ENCODE measurements at places on chromosomes 4 and X.
A peak's percentile ranks its signal among the peaks of the same experiment; 100 is the strongest.

DNA sequence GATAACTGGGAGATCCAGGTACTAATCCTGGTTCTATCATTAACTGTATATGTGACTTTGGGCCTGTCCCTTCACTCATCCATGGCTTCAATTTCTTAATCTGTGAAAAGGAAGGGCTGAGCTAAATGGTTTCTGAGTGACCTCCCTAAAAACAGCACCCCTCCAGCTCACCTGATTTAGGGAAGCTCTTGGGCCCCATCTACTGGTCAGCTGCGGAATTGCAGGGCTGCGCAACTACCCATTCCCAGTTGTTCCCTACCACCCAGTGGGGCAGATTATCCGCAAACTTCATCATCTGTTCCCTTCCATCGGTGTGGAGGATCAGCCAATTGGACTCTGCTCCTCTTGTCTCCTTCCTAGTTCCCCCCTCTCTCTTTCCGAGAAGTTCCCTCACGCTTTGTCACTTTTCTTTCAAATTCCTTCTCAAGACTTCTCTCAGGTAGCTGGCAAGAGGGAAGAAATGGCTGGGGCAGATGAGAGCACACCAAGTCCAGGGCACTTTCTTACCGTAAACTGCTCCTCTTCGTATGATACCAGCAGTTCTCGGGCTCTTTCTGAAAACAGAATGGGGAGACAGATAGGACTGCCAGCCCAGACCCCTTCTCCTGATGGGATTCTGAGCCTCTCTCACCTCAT, 5.8 kb downstream of the LAS1L start:
- peak; percentile 30 for DNase-seq

DNA sequence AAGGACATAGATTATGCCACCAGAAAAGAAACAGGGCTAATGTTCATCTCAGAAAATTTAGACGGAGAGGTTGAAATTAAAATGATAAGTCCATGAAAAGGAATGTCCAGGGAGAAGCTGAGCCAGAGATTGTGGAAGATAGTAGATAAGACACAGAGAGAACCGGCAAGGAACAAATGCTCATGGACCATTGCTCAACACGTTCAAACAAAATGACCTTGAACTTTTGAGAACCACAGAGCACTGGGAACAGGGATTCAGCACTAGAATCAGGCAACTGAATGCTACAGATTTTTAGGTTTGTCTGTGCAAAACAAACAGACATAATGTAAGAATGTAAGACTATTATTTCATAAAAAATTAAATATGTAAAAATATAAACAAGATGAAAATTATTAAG, 206.3 kb downstream of the PDGFC start:
- DNase-seq, result no peak

DNA sequence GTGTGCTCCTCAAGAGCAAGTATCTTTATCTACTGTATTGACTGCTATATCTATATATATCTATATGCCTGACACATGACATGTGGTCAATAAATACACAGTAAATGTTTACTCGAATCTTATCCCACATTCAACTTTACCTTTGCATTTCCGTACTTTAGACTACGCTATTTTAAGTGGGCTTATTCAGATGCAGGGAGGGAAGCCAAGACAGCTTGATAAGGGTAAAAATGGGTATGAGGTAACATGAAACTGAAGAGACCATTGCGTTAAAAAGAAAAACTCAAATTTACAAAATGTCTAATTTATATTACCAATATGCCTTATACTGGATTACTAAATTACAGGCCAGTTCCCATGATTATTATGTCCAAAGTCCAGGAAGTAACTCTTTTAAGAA, 17.8 kb downstream of the SEPSECS start:
- DNase-seq, result no peak

DNA sequence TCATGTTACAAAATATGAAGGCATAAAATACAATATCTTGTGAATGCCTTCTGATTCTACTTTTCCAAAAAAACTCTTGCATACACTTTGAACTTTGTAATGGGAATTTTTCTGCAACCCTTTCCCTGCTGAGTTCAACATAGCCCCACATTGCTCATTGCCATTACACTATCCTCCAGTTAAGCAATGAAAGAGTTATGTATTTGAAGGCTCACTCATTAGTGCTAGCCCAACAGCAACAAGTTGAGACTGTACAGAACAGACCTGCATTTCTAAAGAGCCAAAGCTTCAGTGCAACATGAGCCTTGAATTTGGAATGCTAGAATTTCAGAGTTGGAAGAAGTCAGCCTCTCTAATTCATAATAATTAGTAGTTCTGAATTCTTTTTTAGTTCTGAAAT, 44.4 kb upstream of the STAG2 start:
- no peak for DNase-seq

GRCh38 chr4:169567916-169568315, 44.5 kb downstream of the NEK1 start:
- no peak for DNase-seq

- DNase-seq, result no peak
These were observed 455.7 kb downstream of the BCOR start for GRCh38 chrX:39642071-39642470.

DNA sequence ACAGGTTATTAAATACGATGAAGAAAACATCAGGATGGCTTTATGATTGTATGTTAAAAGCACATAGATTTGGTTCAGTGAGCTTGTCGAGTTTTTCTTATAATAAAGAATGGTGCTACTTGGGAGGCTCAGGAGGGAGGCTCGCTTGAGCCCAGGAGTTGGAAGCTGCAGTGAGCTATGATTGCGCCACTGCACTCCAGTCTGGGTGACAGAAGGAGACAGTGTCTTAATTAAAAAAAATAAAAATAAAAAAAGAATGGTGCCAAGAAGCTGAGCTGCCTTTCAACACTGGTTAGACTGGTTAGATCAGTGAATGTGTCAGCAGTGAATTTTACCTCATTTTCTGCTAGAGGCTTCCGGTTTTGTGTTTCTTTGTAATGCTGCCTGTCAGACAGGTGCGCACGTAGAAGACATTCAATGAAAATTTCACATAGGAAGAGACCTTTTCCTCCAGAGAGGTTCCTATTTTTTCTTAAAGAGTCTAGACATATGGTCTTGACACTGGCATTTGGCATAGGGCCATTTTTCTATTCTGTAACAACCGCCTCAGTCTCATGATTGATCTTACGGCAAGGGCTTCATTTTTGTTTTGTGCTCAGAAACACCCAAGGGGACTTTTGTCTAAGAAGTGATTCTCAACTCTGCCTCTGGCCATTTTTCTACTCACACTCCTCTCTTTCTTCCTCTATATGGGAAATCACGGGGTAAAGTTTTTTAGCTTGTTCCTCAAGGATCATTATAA, 15.0 kb upstream of the ARSF start:
- no peak for DNase-seq

- no peak for DNase-seq
These were observed 168.7 kb upstream of the TBC1D9 start for GRCh38 chr4:140924761-140925392.

- DNase-seq, result peak; percentile 7
These were observed 98.3 kb upstream of the CXXC4 start for GRCh38 chr4:104593019-104593418.

- no peak for DNase-seq
These were observed 455.4 kb downstream of the PCDH18 start for GRCh38 chr4:137076908-137077307.

- DNase-seq, result no peak
These were observed 7.4 kb downstream of the ARHGAP10 start for GRCh38 chr4:147739239-147739823.

DNA sequence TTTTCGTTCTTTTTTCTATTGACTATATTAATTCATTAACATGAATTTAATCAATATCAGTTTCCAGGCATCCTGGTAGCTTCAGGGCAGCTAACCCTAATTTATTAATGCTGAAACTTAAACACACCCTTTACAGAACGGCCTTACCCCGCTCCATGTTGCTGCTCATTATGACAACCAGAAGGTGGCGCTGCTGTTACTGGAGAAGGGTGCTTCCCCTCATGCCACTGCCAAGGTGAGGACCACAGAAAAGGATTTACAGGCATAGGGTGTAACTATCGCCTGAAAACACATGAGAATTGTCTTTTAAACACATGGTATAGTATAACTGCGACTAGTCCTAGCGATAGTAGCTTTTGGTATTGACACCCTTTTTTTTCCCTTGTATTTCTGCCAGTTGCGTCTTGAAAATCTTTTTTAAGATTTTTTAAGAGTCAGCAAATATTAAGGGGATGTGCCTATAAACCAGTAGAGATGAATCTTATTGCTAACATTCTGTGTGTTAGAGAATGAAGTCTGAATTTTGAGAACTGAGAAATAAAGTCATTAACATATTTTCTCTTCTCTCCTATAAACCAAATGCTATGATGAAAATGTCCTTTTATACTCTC, 229.0 kb downstream of the ANK2 start:
- peak; percentile 83 for DNase-seq

GRCh38 chr4:27182211-27182610, 321.6 kb downstream of the STIM2 start:
- DNase-seq, result no peak

DNA sequence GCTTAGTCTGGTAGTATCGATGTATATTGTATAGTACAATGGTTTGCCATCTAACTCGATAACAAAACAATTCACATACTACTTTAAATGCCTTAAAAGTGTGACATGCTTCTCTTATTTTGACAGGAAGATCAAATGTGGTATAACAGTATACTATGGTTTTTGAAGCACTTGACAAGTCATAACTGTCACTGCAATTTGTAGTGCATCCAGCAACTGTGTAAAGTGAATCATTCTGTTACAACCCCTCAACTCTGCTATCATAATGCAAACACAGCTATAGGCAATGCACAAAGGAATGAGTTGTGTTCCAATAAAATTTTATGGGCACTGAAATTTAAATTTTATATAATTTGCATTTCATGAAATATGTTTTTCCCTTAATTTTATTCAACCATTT, 14.0 kb downstream of the RAP1GDS1 start:
- DNase-seq, result no peak

GRCh38 chrX:96776966-96777365, 92.3 kb downstream of the DIAPH2 start:
- DNase-seq, result peak; percentile 19

- peak; percentile 48 for DNase-seq
These were observed 204.8 kb upstream of the LDB2 start for GRCh38 chr4:17103231-17103630.

GRCh38 chr4:152973629-152974467, 37.7 kb downstream of the FHDC1 start:
- DNase-seq, result no peak

DNA sequence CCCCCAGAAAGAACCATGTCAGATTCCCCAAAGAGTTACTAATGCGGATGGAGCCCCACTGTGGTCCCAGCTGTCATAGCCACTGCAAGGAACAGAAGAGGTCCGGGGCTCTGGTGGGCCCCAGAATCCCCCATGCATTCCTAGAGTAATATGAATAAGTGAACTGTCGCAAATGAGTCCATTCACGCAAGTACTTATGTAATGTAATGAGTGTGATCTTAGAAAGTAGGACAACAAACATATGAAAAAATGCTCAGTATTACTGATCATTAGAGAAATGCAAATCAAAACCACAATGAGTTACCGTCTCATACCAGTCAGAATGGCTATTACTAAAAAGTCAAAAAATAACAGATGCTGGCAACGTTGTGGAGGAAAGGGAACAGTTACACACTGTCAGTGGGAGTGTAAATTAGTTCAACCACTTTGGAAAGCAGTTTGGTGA, 141.5 kb upstream of the RBPJ start:
- DNase-seq, result no peak

GRCh38 chrX:101219864-101220346, 319 bp downstream of the DRP2 start:
- no peak for DNase-seq

GRCh38 chr4:48299560-48299959, 29.9 kb upstream of the TEC start:
- no peak for DNase-seq

GRCh38 chr4:3441501-3442459, at the start of gene HGFAC:
TSS of gene HGFAC (plus strand) at chr4:3441968. CDS start at chr4:3442002, 34 bp downstream.
- DNase-seq, result no peak

- DNase-seq, result peak; percentile 9
These were observed 52.4 kb downstream of the PHOX2B start for GRCh38 chr4:41696131-41696530.

DNA sequence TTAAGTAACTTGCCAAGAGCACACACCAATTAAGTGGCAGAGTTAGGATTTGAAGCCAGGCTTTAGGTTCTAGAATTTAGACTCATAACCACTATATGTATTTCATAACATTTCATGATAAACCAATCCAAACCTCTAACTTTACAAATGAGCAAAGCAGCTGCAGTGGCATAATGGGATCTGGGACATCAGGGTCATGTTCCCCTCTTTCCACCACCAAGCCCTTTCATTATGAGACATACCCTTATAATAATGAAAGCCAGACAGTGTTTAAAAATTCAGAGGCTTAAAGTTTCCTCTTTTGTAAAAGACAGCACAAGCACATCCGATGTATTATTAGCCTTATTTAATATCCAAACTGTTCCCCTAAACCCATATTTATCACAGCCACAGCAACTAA, 28.3 kb upstream of the AMELX start:
- DNase-seq, result no peak

DNA sequence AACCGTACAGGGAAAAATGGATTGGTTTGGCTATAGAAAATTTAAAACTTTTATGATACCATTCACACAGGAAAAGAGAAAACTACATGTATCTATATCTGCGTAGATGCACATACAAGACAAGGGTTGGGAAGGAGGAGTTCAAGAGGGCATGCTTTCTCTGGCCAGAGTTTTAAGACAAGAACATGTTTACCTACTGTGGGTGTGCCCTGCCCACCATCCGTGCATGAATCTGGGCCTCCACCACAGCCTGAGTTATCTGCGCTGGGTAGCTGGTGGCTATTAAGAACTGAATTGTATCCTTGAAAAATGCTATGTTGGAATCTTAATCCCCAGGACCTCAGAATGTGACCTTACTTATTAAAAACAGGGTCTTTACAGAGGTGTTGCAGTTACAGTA, 151.6 kb downstream of the AASDH start:
- no peak for DNase-seq

DNA sequence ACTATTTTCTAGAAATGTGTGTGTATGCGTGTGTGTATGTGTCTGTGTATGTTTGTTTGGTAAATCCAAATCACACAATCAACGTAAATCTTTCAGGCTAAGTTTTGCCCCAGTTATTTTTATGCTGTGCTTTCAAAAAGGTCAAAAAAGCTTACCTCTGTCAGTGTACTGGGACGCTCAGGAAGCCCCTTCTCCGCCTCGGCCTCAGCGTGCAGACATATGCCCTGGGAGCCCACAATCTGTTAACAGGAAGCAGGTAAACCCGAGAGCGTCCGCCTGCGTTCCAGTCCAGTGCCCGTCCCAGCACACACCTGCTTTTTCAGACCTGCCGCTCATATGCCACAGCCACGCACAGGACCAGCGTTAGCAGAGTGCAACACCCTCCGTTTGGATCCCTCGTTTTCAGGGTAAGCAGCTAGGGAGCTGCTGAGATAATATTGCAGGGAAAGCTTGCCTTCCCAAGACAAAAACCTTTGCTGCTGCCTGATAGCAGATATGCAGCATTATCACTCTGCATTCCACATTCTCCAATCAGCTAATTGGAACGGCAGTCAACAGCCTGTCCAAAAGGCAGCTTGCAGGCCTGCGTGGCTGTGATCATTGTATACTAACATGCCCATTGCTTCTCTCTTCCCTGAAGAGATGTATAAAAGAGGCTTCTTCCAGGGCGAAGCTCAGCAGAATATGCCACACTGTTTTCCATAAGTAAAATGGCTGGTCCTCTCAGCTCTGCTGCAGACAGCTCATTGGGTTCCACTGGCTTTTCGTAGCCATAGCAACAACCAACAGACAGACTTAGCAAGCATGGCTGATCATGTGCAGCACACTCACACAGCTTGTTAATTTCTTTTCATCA, at the start of gene SORBS2:
Gene SORBS2 (minus strand): TSS at position 686 of the 856 bp plus-strand sequence. CDS start 121,623 bp downstream, outside the sequence.
- DNase-seq, result peak; percentile 33
